ENCODE measurements at places on chromosomes 2 and 18.

DNA sequence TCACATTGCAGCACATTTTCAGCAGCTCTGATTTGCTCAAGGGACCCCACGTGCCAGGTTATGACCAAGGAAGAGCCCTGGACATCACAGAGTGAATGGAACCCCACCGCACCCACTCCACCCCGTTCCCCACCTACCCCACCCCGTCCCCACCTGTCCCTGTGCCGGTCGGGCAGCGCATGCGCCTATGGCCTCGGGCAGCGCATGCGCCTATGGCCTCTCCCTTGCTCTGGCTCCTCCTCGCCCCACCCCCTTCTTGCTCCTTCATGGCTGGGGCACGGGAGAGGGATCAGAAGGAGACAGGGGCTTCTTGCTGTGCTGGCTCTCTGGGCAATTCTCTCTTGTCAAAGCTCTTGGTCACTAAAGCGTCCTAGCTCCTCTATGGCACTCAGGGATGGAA lies 371.8 kb upstream of the HS6ST1 start:
- DNase-seq: no peak

DNA sequence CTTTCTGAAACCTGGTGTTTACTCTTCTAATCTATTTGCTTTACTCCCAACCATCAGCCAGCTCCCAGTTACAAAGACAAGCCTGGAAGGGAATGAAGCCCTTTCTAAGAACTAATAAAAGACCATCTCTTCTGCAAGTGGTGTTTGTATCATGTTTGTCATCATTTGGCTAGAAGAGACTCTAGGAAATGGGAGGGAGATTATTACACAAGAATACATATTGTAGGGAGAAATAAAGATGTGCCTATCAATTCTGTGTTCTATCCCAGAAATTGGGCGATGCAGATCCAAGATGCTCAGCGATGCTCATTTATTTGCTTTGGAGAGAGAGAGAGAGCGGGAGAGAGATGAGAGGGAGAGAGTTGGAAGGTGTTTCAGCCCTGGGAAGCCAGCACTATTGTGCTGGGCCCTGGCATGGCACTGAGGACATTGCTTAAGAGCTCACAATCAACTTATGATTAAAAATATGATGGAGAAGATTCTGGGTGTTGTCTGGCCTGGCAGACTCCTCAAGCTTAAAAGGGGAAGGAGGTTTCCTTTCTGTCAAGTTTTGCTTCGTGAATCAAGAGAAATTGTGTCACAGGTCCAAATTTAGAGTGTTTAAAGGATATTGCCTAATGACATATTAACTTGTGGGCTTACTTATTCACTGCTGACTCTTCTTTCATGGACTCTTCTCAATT lies 41.8 kb upstream of the AFF3 start:
- DNase-seq: no peak

DNA sequence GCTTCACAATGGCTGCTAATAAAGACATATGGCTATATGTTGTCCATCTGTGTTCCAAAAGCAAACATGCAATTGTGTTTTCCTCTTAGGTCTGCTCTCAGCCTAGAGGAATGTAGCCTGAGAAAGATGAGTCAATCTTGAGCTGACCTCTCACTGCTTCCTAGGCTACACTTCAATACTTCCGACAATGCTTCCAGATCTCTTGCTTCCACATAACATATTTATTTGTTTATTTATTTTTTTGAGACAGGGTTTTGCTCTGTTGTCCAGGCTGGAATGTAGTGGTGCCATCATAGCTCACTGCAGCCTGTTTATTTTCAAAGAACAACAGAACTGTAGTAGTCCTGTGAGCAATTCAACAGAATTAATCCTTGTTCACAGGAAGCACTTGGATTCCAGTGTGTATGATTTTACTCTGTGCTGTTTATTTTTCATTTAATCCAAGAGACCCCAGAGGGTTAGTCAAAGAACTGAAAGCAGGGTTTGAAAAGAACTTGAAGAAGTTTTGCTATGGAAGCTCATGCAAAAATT lies 437.9 kb downstream of the TXNL1 start:
- DNase-seq: peak; percentile 68

DNA sequence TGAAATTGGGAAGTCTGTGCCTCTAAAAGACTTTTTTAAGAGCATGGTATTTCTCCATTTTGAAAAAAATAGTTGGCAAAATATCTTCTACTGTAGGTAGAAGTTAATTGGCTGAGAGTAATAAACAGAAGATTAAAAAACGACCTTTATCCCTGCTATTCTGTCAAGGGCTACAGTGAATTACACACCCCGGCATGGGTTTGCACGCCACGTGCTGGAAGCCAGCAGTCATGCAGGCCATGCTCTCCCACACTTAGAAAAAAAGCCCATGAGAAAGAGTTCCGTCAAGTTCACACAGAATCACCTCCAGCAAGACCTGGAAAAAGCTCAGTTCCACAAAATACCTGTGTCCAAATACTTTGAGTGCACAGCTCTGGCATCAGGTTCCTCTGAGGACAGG lies 26.8 kb downstream of the FAM110C start:
- DNase-seq: no peak

GRCh38 chr2:71526141-71526540 lies 72.8 kb downstream of the DYSF start:
- DNase-seq: no peak

GRCh38 chr2:236851187-236851586 lies 234.5 kb upstream of the COPS8 start:
- DNase-seq: no peak

DNA sequence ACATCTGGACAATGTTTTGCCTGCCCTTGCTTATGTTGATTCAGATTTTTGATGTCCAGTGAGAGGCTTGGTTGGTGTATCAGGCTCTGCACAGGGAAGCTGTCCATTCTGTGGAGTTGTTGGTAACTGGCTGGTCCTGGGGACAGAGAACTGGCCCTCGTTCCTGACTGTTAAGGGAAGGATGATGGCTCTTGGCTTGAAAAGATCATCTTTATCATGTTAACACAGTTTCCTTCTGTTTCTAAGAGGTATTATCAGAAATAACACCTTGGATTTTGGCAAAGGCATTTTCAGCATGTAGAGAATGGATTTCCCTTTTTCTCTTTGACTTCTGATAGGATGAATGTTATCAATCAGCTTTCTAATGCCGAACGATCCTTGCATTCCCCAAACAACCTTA lies 19.3 kb downstream of the STK25 start:
- no peak for DNase-seq

DNA sequence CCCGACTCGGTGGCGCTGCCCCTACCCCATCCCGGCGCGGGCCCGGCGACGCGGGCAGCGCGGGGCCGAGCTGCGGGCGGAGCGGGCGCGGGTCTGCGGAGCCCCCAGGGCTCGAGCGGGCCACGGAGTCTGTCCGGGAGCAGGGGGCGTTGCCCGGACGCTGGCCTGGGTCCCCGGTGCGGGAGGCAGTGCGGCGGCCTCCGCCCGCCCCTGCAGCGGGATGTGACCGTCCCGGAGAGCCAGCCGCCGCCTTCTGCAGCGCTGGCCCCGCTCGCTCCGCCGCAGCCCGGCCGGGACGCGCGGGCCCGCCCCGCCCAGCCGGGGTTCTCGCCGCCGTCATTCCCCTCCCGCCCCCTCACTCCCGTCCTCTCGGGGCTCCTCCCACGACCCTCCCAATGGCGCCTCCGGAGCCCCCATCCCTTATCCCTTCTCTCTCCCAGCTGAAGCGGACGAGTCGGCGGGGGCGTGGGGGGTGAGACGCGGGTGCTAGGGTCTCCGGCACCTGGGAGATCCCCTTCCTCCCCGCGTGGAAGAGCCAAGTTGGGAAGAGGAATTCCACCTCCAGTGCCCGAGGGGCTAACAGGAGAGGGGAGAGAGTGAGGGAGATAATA lies at the start of gene FNDC4:
Gene FNDC4 (minus strand): TSS at position 257 of the 611 bp plus-strand sequence. CDS start 521 bp downstream, outside the sequence.
- DNase-seq: no peak

DNA sequence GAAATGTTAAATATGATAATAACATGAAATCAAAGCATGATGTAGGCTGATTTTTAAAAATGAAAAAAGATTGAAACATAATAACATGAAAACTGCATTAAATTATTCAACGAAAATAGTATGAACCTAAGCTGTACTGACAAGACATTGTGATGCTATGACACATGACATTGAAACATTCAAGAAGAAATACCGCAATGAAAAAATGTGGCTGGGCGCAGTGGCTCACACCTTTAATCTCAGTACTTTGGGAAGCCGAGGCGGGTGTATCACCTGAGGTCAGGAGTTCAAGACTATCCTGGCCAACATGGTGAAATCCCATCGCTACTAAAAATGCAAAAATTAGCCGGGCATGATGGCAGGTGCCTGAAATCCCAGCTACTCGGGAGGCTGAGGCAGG lies 14.6 kb downstream of the CXCR1 start:
- DNase-seq: no peak

DNA sequence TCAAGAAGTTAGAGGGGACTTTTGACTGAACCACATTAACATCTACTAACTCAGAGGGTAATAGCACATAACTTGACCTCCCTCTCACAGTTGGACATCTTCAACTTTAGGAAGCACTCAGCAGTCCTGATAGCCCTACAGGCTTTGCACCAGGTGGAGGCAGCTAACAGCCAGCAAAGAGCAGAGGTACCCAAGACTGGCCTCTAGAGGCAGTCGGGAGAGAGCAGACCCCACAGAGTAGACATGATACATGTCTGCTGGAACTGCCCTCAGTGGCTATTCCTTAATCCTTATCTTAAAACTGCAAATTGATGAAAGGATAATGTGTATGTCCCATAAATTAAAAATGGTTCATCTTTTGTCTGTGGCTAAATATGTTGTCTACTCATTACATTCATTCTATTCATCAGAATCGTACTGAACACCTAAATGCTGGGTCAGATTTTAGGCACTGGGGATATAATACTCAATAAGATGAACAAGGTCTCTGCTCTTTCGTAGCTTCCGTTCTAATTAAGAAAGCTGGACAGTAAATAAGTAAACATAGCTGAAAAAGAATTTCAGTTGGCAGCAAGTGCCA lies 49.8 kb downstream of the CAB39 start:
- no peak for DNase-seq

DNA sequence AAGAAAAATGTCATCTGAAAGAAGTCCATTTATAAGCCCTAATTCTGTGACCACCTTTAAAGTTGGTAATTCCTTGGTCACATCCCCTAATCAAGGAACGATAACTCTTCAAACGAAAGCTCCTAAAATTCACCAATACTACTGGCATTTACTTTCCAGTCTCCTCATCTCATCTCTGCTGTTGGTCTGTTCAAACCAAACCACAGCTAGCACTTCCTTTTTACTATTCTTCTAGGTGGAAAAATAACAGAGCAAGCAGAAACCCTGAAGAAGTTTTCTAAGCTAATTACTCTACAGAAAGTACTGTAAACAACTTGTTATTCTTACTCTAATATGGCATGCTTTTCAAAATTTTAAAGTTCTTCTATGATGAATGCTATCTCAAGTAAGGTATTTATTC lies 21.6 kb downstream of the TIA1 start:
- no peak for DNase-seq

DNA sequence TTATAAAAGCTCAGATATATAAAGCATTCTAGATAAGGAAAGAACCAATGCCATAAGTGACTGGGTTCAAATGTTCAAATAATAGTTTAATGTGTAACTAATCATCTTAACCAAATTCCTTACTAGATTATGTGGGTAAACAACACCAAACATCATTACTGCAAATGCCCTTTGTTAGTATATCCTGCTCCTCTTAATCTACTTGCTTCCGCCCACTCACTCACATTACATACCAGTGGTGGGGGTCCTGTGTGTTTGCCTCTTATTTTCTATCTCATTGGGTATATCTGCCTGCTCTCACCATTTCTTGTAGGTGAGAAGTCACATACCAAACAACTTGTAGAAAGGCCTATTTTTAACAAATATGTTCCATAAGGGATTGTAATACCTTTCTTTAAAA lies 562.1 kb downstream of the NRXN1 start:
- DNase-seq: no peak

DNA sequence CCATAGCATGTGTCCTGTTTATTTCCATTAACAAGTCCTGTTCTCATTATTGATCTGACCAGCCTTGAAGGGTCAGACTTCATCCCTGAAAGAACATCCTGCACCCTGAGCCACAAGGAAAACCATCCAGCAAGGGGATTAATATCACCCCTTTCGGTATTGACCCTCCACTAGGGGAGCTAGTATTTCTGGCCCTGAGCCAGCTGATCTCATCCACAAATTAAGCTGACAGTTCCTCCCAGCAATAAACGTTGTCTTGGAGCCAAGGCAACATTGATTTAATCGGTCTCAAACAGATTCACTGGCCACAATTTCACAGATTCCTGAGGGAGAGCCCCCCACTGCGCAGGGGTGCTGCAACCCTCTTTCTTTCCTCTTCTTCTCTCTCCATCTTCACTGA lies 353.1 kb upstream of the FANCL start:
- peak; percentile 6 for DNase-seq

DNA sequence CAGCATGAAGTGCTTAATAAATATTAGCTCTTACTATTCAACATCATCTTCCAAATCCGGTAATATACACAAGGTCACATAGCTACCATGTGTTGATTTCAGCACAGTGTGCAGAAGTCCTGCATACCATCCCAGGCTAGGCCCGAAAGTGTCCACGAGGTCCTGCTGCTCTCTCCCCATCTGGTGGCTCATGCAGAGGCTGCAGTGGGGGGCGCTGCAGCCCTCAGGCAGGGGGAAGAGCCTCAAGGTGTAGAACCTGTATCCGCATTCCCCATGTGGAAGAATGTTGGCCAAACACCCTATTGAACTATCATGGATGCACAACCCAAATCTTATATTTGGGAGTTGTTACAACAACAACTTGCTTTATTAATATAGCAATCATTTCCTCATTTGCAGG lies 88.5 kb downstream of the ST6GAL2 start:
- DNase-seq: no peak

GRCh38 chr2:156466739-156467405 lies 30.7 kb downstream of the GPD2 start:
- DNase-seq: peak; percentile 43

GRCh38 chr2:225414902-225415301 lies 15.4 kb downstream of the NYAP2 start:
- no peak for DNase-seq

GRCh38 chr2:15816674-15817406 lies 123.5 kb upstream of the MYCN start:
- no peak for DNase-seq

GRCh38 chr2:40666398-40666797 lies 214.5 kb upstream of the SLC8A1 start:
- DNase-seq: no peak

GRCh38 chr2:118423776-118424175 lies 335.5 kb downstream of the INSIG2 start:
- no peak for DNase-seq

DNA sequence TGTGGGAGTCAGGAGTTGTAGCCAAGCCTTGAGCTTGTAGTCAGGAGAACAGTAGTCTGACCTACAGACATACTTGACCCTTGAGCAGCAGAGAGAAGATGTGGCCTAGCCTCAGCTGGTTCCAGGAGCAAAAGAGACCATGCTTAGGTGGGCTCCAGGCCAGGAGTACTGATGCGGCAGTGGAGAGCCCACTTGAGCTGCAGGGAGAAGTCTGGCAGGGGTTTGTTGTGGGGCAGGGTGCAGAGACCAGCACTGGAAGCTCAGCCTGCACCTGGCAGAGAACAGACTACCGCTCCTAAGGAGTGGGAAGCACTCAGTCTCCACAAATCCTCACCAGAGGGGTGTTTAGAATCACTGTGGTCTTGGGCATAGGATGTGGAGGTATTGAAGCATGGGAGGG lies 197.9 kb downstream of the TPGS2 start:
- DNase-seq: no peak

Data from HFF-Myc (cell line).